ENCODE measurements at places on chromosomes 4 and X.
A peak's percentile ranks its signal among the peaks of the same experiment; 100 is the strongest.

DNA sequence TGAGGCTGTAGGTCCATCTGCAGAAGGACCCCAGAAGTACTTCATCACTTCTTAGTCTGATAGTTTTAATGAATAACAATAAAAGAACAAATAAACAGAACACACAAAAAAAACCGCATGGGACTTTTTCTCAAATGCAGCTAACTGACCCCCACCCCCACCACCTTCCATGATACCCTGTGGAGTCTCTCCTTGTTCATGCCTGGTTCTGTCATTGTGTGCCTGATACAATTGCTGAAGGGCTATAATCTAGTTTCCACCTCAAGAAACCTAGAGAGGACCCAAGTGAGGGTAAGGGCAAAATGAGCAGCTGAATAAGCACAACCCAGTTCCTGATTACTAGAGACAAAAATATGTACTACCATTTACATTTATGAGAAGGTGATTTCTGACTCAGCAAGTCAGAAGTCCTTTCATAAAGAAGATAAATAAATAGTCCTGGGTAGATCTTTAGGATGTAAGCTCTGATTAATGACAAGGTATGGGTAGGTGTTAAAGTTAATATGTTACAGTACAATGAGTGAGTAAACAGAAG lies 155.1 kb downstream of the TMA16 start:
- DNase-seq = no peak

DNA sequence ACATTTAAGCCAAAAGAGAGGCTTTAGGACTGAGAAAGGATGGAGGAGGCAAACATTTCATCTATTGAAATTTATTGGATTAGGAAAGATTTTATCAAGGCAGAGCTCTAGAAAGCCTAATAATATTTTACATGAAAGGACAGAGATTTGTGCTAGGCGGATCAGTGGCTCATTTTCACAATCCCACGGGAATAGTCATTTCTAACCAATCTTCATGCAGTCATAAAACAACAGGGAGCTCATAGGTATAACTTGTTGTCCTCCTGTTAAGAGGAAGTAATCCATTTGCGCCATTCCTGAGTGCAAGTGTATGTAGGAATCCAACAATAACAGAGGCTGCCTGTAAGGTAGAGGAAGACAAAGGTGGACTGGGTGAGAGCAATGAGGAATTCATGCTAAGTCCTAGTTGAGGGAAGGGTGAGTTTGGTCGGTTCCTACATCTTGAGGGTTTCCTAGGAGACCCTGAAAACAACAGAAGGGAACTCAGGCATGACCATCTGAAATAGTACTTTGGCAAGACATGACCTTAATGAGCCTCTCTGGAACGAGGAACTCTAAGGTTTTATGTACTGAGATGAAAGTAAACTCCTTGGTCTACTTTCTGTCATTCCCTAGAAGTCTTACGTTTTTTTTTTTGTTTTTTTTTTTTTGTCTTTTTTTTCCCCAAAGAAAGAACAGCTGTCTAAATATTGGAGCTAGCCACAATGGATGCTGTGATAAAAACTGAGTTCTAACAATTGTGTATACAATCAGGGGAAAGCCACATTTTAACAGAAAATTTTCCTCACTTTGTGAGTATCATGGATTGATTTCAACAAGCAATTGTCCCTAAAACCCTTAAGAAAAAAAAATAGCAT lies 89.7 kb downstream of the GEMIN8 start:
- DNase-seq = no peak

DNA sequence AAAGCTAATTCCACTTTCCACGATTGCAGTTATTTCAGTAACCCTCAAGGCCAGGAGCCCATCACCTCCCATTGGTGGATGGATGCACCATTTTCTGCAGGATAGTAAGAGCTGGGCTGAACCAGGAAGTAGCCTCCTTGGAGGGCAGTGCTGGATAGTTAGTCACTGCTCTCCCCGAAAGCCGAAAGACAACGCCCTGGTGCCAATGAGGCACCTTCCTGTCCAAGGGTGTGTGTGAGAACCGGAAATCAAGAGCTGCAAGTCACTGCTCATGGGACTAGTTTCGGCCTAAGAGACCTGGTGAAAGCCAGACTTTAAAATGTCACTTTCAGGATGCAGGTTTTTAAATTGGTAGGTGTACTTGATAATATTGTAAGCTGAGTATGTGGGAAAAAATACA lies 203.8 kb upstream of the HS3ST1 start:
- peak; percentile 49 for DNase-seq

GRCh38 chr4:175961604-175962003 lies 104.0 kb upstream of the WDR17 start:
- no peak for DNase-seq

- no peak for DNase-seq
These were observed 4.5 kb upstream of the RHOXF1 start for GRCh38 chrX:120120223-120120622.

DNA sequence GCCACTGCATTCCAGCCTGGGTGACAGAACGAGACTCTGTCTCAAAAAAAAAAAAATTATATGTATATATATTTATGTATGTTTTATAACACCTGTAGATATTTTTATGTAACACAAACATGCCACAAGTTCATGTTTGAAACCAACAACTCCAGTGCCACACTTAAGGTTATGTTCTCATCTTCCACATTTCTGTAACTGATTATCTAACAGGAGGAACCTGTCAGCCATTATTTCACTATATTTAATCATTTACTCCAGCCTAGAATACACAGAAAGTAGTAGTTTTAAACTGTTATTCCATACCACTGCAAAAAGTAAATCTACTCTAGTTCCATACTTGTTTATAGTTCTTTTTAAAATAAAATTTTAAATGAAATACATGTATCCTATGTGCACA lies 32.3 kb downstream of the MCUB start:
- DNase-seq = no peak

DNA sequence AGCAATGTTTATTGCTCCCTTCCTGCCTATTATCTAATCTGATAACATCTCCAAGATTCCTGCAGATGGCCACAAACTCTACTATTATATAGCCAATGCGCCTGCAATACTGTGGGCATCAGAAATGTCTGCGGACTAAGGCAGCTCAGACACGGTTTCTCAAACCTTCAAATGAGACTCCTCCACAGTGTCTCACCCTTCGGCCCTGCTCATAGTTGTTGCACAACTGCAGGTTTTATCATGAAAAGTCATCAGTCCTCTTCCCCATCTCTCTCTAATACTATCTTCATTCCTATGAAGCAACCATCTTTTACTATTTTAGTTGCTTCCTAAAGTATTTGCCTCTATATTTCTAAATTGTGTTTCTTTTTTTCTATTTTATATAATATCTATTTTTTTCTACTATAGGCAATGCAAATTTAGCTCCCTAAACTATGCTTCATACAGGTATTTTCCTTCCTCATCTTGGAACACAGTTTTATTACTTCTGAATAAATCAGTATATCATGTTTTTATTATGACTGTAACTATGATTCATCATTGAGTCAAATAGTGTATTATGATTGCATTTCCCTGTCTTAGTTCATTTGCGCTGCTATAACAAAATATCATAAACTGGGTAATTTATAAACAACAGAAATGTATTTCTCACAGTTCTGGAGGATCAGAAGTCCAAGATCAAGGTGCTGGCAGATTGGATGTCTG lies 129.7 kb upstream of the EDNRA start:
- DNase-seq = peak; percentile 29

- DNase-seq = no peak
These were observed 41.5 kb downstream of the DCTD start for GRCh38 chr4:182875453-182876405.

GRCh38 chr4:26719954-26720552 lies 136.2 kb downstream of the TBC1D19 start:
- DNase-seq = peak; percentile 18

- DNase-seq = no peak
These were observed 62.4 kb upstream of the NDP start for GRCh38 chrX:44035571-44035970.

DNA sequence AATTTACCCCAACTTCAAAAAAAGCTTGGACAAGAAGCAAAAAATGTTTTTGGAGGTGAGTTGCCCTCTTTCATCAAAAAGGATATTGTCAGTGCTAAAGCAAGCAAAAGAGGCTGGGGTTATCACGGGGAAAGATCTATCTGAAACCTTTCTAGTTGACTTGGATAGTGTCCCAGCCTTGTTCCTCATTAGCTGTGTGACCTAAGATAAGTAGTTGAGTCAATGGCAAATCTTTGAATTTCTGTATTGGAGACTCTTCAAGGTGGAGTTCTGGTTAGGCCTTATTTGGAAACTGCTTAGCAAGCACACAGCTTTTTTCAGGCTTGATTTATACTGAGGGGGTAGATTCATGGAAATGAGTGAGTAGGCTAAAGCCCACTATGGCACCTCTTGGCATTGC lies 271.6 kb downstream of the GRIA3 start:
- DNase-seq = no peak

DNA sequence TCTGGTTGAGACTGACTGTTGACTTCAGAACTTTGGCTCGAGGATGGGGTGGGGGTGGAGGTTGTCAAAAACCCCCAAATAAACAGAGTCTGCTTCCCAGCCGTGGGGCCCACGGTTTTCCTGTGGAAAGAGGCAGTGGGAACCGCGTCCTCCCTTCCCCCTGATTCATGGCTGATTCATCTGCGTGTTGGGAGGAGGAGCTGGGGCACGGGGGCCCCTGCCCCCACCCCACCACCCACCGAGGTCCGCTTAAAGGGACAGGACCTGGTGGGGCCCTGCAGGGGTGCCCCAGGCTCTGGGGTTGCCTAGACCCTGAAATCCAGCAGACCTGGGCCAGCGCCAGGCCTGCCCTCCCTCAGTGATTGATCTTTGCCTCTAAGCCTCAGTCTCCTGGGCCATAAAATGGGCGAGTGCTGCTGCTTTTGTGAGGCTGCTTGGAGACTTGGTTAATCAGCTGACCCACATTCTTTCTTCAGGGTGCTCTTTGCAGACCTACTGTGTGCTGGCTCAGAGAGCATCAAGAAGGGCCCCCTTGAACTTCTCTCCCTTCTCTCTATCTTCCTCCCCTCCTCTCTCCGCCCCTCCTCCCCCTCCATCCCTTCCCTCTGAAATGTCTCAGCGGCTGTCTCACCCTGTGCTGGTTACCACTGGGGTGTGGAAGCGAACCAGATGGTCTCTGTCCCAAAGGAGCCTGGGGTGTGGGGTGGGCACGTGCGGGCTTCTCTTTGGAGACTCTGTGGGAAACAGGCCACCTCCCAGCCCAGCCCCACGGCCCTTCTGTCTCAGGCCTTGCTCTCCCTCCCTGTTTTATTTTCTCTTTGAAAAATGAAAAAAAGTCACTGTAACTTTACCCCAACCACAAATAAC lies 9.1 kb downstream of the HTRA3 start:
- DNase-seq = peak; percentile 41

DNA sequence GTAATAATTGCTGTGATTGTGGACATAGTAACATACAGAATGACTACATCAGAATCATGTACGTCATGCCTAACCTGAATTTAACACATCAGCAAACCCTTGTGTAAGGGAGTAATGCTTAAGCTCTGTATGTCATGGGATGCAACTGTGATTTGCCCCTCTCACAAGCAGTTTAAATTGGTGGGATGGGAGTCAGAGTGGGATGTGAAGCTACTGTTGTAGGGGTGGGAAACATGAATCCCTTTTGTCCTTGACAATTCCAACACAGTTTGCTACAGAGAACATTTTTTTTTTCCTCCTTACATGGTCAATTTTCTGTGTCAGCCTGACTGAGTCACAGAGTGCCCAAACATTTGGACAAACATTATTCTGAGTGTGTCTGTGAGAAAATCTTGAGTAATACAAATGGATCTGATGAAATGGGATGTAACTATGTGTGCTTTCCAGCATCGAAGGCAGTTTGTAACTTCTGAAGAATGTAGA lies 392.8 kb downstream of the GPM6A start:
- DNase-seq = peak; percentile 46

DNA sequence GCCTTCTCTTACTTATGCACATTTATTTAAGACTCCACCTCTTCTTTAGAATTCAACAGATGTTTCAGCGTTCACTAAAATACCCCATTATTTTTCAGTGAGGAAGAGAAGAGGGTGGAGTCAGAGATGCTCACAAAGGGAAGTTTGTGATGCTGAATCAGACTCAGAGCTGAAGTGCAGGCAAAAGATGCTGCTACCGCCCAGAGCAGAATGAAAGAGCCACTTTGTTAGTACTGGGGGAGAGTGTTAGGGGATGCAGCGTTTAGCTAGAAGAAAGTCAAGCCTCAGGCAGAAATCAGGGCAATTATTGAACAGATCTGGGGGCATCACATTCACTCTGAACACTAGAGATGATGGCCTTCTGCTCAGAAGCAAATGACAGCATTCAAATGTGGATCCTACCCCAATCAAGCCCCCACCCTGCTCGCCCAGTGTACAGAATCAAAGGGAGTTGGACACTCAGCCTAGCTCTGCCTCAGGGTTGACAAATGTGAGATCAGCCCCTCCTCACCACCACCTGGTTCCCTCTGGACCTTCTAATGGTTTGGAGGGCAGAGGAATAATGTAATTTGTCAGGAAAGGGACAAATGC lies 138.3 kb downstream of the UNC5C start:
- no peak for DNase-seq

DNA sequence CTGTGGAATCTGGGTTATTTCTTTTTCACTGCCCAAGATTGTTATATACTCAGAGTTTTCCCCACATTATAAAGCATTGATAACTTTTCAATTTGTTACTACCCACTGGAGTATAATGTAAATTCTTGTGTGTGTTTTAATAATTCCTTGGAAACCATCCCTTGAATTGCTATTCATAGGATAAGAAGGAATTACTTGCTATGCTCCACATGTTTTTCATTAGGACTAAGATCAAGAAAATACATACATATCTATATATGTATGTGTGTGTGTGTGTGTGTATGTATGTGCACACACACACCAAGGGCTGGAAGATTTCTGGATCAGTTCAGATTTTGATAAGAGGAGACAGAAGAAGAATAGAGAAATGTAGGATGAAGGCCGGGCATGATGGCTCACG lies 206.4 kb upstream of the JADE1 start:
- DNase-seq = no peak

DNA sequence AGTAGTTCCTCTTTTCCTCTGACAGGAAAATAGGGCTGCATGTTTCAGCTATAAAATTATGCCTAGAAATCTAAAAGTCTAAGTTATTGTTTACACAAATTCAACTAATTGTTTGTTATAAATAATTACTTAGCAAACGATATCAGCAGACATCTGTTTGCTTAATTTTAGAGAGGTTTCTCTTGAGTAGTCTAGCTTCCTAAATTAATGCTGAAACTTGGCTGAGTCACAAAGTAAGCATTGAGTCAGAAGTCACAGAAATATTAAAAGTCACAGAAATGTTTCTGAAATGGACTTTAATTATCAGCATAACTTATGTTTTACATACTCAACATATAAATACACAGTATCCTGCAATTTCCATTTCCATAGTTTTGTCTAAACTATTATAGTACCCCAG lies 1044.0 kb downstream of the CCSER1 start:
- no peak for DNase-seq

GRCh38 chrX:132270021-132270420 lies 50.8 kb upstream of the RAP2C start:
- DNase-seq = no peak

- DNase-seq = no peak
These were observed 1.1 kb upstream of the NLGN3 start for GRCh38 chrX:71143508-71143907.

- no peak for DNase-seq
These were observed 16.6 kb downstream of the DKC1 start for GRCh38 chrX:154779261-154779660.

All from RWPE1 (cell line).